ENCODE measurements at places on chromosomes 11 and 22.

DNA sequence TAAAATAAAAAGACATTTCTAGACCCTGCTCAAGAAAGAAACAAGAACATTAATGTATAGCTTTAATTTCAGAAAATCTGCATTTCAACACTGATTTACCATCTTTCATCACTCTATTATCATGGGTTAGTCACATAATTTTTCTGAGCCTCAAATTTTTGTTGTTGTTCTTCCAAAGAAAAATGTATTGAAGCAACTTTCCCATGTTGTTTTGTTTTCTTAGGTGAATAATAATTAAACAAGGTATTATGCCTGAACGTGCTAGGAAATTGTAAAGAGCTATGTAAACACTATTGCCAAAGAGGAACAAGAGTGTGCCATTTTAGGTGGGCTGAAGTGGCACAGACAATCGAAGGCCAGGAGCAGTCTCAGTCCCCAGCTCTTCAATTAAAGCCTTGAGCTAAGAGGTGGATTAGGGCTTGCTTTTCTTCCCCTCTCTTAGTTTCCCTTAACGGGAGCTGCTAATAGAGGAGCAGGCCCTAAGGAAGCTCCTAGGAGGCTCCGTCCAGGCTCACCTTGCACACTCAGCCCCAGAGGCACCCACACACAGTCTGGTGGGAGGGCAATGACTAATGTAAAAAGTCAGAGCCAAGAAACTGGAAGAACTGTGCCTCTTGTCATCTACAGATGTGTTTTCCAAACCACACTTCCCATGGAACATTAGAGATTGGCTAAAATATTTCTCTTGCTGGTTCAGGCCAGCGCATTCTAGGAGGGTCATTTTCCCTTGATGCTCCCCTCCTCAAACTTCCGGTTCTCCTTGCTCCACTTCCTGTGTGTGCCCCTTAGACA is 8.8 kb upstream of the UBASH3B start:
- peak; percentile 24 for DNase-seq

GRCh38 chr11:2524446-2525165 is 79.8 kb downstream of the KCNQ1 start:
- DNase-seq = no peak

DNA sequence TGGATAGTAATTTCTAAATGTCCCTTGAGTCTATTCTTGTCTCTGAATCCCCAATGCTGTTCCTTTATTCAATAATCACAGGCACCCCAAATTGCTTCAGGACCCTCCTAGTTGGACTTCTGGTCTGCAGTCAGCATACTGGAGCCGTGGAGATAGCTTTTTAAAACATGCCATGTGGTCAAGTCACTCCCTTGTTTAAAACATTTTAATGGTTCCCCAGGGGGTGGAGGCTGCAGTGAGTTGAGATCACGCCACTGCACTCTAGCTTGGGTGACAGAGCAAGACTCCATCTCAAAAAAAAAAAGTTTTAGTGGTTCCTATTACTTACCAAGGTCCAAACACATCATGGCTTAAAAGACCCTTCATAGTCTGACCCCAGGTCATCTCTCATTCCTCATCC is 220.3 kb downstream of the ADAMTS15 start:
- DNase-seq = no peak

DNA sequence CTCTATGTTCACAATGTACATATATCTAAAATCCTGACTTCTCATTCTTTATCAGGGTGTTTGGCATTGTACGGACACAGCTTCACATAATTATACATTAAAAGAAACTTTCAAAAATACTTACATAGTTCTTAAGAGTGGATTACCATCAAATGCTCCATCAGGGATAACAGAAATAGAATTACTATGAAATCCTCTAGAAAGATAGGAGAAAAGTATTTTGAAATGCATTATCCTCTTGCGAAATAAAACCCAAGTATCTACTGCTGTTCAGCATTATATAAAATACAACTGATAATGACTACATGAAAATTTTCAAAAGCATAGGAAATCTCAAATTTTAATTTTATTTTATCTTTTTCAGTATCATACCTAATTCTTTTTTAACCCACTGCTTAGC is 17.8 kb upstream of the CCDC34 start:
- DNase-seq = no peak

- DNase-seq = no peak
Measured at GRCh38 chr11:119828006-119828405, 99.0 kb upstream of the NECTIN1 start.

- no peak for DNase-seq
Measured at GRCh38 chr11:15483205-15483604, 368.5 kb downstream of the INSC start.

GRCh38 chr11:27464909-27465308 is 7.7 kb downstream of the LGR4 start:
- no peak for DNase-seq

GRCh38 chr22:40478338-40479125 is 108.1 kb downstream of the SGSM3 start:
- DNase-seq = no peak

- no peak for DNase-seq
Measured at GRCh38 chr11:131880316-131880715, 509.9 kb downstream of the NTM start.

- DNase-seq = no peak
Measured at GRCh38 chr11:78332174-78332866, 85.3 kb downstream of the GAB2 start.

DNA sequence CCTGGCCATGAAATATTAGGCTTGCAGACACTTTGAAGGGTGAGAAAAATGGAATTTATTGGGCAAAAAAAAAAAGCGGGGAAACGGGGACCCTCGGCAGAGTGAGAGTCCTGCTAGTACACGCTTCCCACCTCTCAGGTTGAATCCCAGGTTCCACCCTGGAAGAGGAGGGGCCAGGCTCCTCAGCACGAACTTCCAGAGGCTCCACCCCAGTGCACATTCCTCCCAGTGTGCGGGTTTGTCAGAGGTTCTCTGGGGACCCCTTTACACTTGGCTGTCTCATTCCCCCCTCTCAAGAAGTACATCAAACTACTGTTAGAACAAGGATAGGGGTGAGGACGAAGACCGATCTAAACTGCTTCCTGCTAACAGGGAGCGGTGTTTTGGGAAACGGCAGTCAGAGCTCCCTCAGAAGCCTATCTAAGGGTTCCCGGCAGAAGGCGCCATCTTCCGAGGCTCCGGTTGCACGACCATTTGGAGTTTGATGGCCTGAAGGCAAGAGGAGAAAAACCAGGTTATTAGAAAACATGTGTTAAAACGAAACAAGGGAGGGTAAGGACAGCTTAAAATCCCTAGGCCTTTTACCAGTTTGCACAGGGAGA is 27.5 kb downstream of the FOLR3 start:
- DNase-seq = no peak

DNA sequence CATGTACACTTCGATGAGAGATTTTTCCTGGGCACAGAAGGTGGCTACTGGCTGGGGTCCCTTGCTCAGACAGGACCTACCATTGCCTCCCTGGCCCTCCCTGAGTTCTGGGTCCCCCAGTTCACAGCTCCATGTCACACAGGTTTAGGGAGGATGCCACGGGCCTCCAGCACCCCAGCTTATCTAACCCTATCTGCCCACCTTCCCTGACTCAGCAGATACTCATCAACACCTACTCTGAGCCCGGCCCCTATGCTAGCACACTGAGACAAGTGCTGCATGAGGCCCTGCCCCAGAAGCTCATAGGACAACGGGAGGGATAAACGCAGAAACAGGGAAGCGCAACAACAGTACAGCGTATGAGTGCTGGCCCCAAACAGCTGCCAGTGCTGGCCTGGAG is 9.6 kb downstream of the NAGA start:
- no peak for DNase-seq

- DNase-seq = peak; percentile 58
Measured at GRCh38 chr22:25420925-25421904, 143.3 kb upstream of the GRK3 start.

DNA sequence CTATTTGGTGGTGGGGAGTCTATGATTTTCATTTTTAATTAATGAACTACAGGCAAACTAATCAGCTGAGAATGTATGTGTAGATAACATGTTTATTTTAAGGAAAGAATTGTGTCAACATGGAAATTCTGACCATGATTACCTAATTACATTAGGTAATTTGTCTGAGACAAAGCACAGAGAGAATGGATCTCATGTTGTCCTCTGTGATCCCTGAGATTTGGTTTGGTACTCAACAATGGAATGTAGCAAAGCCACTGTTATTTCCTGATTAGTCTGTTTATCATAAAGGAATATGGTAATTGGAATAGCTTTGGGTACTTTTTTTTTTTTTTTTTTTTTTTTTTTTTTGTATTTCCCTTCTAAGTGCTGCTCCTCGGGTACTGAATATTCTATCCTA is 718.8 kb upstream of the ARHGAP42 start:
- DNase-seq = no peak

DNA sequence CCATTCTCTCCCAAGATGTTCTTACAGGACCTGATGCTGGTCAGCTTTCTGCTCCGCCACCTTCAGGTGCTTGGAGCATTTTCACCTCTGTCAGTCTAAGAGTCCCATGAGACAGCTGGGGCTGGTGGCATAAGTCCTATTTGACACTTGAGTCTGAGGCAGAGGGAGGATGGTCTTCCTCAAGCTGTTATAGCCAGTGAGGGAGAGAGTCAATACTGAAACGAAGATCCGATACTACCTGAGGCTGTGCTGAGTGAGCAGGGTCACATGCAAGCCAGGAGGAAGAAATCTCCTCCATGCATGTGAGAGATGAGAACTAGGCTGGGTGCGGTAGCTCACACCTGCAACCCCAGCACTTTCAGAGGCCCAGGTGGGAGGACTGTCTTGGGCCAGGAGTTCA is 5.6 kb downstream of the ZFPL1 start:
- no peak for DNase-seq

GRCh38 chr11:1198561-1199240 is 24.2 kb upstream of the MUC5B start:
- DNase-seq = no peak

GRCh38 chr11:11263238-11264005 is 89.6 kb downstream of the CSNK2A3 start:
- peak; percentile 82 for DNase-seq

GRCh38 chr11:35165423-35166368 is 26.7 kb downstream of the CD44 start:
- no peak for DNase-seq

DNA sequence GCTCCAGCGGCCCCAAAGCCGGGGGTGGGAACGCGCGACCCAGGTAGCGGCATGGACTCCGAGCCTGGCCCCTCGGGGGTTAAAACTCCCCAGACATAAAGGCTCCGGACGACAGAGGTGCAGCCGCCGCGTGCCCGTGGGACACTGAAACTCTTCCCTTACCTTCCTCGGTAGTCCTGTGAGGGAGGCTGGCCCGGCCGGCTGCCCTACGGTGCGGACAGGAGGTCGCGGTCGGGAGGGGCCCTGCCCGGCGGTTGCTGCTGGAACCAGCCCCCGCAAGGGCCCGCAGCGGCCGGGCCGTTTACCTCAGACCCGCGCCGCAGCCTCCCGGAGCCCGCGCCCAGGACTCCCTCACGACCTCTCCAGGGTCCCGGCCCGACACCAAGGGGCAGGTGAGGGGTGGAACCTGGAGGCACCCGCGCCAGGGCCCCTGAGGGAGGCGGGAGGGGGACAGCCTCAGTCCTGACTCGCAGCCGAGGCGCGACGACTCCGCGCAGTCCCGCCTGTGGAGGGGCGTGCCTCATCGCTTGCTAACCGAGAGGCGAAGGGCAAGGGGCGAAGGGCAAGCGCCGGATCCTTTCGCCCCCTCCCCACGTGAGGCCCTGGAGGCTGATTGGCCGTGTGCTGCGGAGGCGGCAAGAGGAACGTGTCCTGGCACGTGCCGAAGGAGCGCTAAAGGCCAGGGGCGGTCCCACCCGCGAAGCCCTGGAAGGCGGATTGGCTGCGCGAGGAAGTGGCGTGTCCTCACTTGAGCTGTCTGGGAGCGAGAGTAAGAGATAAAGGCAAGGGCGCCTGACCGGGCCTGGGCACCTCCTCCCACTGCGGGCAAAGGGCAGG is at the start of gene UPB1:
UPB1 (plus strand) TSS at position 805 of the 837 bp plus-strand sequence. CDS start 72 bp downstream, outside the sequence.
- DNase-seq = no peak

- DNase-seq = no peak
Measured at GRCh38 chr11:69012092-69013008, 696 bp downstream of the MRGPRF start.

- peak; percentile 10 for DNase-seq
Measured at GRCh38 chr11:83006877-83007330, 64.8 kb downstream of the RAB30 start.

DNA sequence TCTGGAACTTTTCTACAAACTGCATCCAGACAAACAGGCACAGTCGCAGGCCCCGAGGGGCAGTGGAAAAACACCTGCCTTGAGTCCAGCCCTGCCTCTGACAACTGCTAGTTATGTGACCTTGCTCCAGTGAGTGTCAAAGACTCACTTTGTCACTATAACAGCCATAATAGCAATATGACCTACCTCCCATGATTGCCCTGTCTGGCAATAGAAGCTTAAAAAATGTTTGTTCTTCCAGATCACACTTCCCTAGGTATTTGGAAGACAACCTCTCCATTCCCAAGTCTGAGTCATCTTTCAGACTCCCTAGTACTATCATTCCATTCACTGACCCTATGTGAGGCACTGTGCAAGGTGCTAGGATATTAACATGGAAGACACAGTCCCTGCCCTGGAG is 74.5 kb downstream of the RPL27A start:
- DNase-seq = no peak

- DNase-seq = no peak
Measured at GRCh38 chr11:125084057-125084416, 20.9 kb downstream of the SLC37A2 start.

GRCh38 chr11:1771700-1772099 is 8.0 kb upstream of the CTSD start:
- no peak for DNase-seq

DNA sequence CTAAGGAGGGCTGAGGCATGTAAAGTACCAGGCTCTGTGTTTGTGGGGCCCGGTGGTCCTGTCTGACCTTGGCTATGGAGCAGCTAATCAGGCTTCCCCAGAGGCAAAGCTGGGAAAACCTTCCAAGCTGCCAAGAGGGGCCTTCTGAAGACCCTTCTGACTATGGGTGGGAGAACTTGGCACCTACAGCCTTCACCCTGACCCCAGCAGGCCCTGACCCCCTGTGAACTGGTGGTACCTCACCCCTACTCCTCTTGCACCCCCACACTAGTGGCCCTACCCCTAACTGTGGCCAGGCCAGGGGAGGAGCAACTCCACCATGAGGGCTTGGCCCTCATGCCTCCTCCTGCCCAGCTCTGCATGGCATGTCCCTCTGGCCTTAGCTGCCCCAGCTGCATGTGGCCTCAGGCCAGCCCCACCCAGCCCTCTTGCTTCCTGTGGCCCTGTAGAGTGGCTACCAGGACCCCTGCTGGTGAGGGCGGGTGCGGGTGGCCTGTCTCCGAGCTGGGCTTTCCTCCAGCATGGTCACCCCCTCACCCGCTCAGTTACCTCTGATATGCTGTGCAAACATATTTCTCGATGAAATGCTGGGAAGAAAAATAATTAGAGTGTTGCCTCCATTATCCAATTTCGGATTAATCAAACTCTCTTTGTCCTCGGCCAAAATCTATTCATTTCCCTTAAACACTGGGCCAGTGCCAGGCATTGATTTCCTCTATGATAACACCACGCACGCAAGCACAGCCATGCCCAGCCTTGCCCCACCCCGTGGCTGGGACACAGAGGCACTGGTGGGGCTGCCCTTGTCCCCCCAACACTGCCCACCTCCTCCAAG is 7.5 kb downstream of the GNAZ start:
- DNase-seq = peak; percentile 45

GRCh38 chr11:45563171-45563570 is 102.3 kb downstream of the CHST1 start:
- DNase-seq = no peak

- no peak for DNase-seq
Measured at GRCh38 chr22:49660794-49661781, 166.6 kb downstream of the BRD1 start.

GRCh38 chr11:10038521-10039302 is 255.3 kb downstream of the SBF2 start:
- DNase-seq = no peak
